ENCODE measurements at places on chromosomes 13 and 19. TPM values are rescaled to one million over a fixed set of nuclear protein-coding genes. Genes with fewer than 3 reads are reported as not detected.

DNA sequence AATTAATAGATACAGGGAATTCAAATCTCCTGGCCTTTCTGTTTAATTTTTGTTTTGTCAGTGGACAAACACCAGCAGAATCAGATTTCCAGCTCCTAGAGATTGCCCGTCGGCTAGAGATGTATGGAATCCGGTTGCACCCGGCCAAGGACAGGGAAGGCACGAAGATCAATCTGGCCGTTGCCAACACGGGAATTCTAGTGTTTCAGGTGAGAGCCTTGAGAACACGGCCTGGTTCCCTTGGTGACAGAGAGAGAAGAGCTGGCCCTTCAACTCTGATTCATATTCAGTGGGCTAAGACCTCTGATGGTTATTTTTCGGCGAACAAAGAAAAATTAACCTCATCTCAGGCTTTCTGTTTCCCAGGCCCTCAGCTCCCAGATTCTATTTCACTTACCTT lies 191.3 kb downstream of the STK24 start:
- DNase-seq: no peak

GRCh38 chr13:41997396-41997795 lies 36.5 kb upstream of the VWA8 start:
- DNase-seq: no peak

DNA sequence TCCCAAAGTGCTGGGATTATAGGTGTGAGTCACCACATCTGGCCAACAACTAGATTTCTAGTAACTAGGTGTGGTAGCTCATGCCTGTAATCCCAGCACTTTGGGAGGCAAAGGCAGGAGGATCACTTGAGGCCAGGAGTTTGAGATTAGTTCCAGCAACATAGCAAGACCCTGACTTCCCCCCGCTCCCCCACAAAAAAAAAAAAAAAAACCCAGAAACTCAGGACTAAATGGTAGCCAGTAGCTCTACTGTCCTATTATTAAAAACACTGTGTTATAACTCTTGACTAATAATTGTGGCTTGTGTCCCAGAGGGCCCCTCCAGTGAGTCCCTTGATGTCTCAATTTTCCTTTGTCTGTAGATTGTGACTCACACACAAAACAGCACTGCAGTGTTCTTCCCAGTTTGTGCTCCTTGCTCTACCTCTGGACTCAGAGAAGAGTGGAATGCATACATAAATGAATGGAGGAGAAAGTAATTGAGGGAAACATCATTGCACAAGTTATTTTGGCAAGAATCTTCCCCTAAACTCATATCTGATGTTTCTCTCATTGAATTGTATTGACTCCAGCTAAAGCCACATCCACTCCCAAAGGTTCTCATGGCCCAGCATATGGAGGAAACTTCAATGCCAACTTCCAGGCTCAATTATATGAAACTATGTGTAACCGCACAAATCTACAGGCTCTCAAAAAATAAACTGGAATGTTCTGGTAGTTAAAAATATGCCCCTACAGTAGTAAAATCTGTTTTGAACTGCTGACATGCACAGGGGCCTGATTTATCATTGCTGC lies 8.8 kb downstream of the TPT1 start:
- no peak for DNase-seq

GRCh38 chr19:1858412-1859081 lies 4.8 kb downstream of the KLF16 start:
- no peak for DNase-seq

GRCh38 chr19:35447606-35448469 lies at the start of gene FFAR2:
Gene FFAR2, plus strand, starts transcription at chr19:35448257. Its CDS starts 1,458 bp downstream, at chr19:35449715.
- no peak for DNase-seq

GRCh38 chr13:29991343-29991742 lies 140.9 kb upstream of the UBL3 start:
- DNase-seq: no peak

DNA sequence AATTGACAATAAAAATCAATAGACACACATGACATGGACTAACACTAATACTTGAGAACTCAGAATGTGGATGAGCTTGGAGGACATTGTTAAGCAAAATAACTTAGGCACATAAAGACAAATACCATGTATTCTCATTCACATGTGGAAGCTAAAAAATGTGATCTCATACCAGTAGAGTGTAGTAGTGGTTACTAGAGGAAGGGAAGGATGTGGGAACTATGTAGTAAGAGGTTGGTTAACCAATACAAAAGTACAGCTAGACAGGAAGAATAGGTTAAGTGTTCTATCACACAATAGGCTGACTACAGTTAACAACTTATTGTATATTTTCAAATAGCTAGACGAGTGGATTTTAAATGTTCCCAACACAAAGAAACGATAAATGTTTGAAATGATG lies 415.8 kb upstream of the KLF12 start:
- no peak for DNase-seq

- peak; percentile 25 for DNase-seq
These were observed 36.8 kb downstream of the RAB20 start for GRCh38 chr13:110524541-110525257.

LPAR6 gene
- 8.8 TPM for total RNA-seq

S1PR5 gene
- total RNA-seq: 0.40 TPM

GSX1 gene
- total RNA-seq: not detected

CCDC106 gene
- 3.6 TPM for total RNA-seq

Measured in activated CD4-positive, alpha-beta memory T cell treated with anti-CD3 and anti-CD28 coated beads for 36 hours (primary cell).